ENCODE measurements at places on chromosomes 7 and 10.

DNA sequence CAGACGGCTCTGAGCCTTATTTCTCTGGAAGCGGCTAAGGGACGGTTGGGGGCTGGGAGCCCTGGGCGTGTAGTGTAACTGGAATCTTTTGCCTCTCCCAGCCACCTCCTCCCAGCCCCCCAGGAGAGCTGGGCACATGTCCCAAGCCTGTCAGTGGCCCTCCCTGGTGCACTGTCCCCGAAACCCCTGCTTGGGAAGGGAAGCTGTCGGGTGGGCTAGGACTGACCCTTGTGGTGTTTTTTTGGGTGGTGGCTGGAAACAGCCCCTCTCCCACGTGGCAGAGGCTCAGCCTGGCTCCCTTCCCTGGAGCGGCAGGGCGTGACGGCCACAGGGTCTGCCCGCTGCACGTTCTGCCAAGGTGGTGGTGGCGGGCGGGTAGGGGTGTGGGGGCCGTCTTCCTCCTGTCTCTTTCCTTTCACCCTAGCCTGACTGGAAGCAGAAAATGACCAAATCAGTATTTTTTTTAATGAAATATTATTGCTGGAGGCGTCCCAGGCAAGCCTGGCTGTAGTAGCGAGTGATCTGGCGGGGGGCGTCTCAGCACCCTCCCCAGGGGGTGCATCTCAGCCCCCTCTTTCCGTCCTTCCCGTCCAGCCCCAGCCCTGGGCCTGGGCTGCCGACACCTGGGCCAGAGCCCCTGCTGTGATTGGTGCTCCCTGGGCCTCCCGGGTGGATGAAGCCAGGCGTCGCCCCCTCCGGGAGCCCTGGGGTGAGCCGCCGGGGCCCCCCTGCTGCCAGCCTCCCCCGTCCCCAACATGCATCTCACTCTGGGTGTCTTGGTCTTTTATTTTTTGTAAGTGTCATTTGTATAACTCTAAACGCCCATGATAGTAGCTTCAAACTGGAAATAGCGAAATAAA lies 175.5 kb downstream of the RNF216 start:
- DNase-seq = no peak

GRCh38 chr10:79507440-79508167 lies 4.7 kb upstream of the EIF5AL1 start:
- DNase-seq = no peak

DNA sequence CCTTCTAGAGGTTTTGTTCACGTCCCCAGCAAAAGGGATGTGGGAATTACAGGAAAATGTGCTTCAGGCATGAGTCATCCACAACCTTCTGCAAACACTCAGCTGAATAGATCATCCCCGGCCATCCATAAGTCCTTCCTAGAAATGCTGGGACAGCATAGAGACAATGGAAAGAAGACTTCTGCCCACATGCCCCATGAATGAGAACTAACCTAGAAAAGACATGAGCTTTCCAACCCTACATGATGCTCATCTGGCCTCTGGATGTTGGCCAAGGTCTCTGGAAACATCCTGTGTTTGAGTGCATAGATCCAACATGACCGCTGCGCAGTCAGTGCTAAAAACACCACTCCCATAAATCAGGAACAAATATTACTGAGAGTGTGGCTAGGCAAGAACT lies 277.5 kb downstream of the PLXNA4 start:
- DNase-seq = no peak

DNA sequence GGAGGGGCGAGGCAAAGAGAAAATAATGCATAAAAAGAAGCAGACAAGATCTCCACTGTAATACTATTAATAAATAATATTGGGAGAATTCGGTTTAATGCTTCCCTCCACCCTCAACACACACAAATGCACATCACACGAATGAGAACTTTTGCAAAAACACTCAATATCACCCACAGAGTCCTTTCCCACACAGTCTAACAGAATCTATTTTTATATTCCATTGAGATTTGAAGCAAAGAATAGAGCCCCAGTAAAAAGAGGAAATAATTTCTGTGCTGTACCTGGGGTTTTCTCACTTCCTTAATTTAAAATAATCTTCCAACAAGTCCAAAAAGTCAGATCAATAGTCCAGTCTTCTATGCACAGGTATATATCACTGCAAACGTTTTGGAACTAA lies 17.0 kb downstream of the PIK3AP1 start:
- DNase-seq = no peak

- no peak for DNase-seq
These were observed 416.9 kb upstream of the MKI67 start for GRCh38 chr10:128543151-128543550.

DNA sequence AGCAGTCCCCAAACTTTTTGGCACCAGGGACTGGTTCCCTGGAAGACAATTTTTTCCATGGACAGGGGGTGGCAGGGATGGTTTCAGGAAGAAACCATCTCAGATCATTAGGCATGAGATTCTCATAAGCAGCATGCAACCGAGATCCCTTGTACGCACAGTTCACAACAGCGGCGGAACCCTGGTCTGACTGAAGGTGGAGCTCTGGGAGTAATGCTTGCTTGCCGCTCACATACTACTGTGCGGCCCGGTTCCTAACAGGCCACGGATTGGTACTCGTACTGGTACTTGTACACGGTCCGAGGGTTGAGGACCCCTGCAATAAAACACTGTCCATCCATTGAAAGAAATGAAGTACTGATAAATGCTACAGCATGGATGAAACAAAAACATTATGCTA lies 32.8 kb downstream of the MKRN1 start:
- DNase-seq = no peak

DNA sequence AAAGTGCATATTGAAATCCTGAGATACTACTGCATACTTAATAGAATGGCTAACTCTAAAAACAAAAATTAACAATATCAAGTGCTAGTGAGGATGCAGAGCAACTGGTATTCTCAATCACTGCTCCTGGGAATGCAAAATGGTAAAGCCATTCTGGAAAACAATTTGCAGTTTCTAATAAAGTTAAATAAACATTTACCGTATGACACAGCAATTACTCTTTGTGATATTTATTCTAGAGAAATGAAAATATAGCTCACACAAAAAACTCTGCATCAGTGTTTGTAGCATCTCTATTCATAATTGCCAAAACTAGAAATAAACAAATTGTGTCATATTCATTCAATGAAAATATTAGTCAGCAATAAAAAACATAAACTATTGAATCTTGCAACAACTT lies 255.0 kb upstream of the DKK1 start:
- DNase-seq = no peak

GRCh38 chr7:128827248-128827958 lies 2.8 kb upstream of the FLNC start:
- DNase-seq = peak; percentile 80

DNA sequence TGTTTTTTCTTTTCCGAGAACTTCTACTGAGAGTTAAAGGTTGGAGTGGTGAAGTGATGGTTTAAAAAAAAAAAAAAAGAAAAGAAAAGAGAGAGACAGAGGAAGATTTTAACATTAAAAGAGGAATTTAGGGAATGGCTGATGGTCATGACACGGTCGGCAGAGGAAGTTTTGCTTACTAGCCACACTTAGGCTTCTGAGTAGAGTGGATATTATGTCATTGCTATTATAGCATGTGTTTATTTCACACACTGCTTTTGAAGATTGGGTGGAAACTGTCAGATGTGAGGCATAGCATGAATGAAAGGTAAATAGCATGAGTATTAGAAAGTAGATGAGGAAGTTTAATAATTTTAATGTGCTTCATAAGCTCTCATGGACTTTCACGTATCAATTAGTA lies 2.5 kb downstream of the KAT6B start:
- DNase-seq = no peak

DNA sequence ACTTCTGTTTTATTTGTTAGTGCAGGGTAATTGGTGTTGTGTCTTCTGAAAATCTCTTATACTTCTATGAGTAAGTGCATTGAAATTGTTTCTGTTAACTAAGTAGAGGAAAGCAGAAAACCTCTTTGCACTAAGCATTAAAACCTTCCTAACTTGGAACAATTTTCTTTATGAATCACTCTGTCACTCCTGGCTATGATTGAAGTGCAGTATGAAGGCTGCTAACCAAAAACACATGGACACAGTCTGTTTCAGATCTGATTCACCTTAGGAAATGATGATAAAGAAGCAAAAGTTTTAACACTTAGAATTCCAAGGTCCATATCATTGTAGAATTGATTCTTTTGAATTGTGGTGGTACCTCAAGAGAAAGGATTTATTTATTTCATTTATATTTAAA lies 41.9 kb downstream of the MET start:
- DNase-seq = no peak

GRCh38 chr7:132806834-132807233 lies 230.6 kb upstream of the PLXNA4 start:
- DNase-seq = no peak

DNA sequence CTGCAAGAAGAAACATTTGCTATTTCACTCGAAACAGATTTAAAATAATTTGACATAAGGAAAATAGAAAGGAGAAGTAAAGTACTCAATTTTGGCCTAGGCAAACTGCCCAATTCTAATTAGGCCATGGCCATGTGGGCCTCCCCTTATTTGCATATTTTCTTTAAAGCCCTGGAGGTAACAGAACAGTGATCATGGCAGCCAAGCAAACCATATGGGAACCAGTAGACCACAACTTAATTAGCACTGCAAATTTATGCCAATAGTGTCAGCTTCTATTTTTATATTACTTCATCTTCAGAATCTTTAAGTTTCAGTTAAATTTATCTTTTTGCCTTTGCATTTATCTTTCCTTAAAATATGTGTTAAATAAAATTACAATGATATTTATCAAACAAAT lies 63.3 kb upstream of the THSD7A start:
- no peak for DNase-seq

GRCh38 chr7:128812514-128813168 lies 17.6 kb upstream of the FLNC start:
- DNase-seq = peak; percentile 62

GRCh38 chr7:70414368-70414767 lies 717.6 kb upstream of the GALNT17 start:
- no peak for DNase-seq

- no peak for DNase-seq
These were observed 30.9 kb downstream of the SCIN start for GRCh38 chr7:12601302-12601869.

- DNase-seq = no peak
These were observed 19.4 kb downstream of the MTURN start for GRCh38 chr7:30154111-30154587.

- DNase-seq = peak; percentile 86
These were observed 28.4 kb upstream of the SMARCD3 start for GRCh38 chr7:151276666-151277590.

GRCh38 chr7:110688908-110689307 lies 402.0 kb upstream of the LRRN3 start:
- no peak for DNase-seq

DNA sequence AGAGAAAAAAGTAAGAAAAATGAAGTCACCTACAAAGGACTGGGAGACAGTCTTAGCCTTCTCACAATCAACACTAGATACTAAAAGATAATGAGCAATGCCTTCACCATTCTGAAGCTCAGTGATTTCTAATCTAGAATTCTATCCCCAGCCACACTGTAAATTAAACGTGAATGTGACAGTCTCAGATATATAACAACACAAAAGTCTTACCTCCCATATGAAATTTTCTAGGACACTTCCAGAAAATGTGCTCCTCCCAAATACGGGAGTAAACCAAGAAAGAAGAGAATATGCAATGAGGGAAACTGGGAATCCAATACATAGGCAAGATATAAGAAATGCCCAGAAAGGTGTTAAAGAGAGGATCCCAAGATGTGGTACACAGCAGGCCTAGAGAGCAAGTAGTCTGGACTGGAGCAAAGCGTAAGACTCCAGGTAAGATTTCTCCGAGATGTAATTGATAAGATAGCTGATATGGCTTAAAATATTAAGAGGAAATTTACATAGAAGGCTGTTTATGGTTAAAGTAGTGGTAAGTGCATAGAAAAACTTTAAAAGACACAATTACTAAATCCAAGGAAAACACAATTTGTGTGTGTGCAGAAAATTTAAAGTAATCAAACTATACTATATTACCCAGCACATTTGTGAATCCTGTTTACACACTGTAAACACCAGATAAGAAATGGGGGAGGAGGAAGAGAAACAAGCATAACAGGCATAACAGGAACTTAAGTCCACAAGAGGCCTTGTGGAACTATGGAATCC lies 44.1 kb downstream of the SGMS1 start:
- DNase-seq = no peak

- DNase-seq = no peak
These were observed 7.4 kb upstream of the TTYH3 start for GRCh38 chr7:2624293-2624886.

DNA sequence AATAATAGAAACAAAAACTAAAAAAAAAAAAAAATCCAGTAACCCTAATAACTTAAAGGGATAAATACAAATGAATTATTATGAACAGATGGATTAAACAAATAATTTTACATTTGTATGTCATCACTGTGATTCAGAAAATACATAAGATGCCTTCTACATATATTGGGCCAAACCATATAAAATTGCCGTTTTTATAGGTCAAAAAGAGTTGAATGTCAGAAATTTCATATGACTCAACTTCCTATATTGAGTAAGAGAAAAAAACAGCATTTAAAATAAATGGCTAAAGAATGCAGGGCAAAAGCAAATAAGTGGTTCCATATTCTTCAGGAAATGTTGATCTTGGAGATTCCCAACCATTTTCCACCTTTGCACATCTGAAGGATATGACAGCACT lies 9.4 kb downstream of the SLC35B4 start:
- no peak for DNase-seq

- peak; percentile 36 for DNase-seq
These were observed 26.0 kb downstream of the WDR86 start for GRCh38 chr7:151383638-151384351.

GRCh38 chr7:108178398-108178797 lies 48.2 kb upstream of the LAMB4 start:
- DNase-seq = no peak

GRCh38 chr7:141189231-141189630 lies 115.4 kb downstream of the TMEM178B start:
- no peak for DNase-seq

DNA sequence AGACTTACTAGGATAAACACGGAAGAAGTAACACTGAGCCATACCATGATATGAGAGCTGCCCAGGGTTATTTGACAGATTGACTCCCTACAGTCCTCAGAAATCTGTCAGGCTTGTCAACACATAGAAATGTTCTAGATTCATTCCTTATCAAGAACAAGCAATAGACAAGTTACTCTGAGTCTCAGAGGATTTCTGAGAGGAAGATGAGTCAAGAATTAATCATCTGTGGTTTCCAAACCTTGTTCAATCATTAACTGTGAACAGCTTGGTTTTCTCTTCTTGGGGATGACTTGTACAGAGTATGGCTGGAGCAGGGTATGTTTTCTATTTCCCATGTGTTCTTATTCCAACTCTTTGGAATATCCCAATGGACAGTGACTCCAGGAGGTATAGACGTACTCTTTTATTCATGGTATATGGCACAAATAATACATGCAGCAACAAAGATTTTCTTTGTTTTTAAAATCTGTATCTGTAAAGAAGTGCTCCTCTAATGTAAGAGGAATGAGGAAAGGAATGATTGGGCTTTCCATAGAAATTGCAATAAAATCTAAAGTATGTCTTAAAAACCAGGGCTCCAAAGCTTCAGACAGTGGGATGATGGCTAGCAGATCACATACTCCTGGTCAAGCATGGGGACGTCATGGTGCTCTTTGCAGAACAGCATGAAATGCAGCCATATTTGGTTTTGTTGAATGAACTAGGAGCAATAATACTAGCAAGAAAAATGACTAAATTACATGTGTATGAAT lies 11.9 kb upstream of the SFR1 start:
- no peak for DNase-seq

Data from endodermal cell (in vitro differentiated cells).